ENCODE measurements at places on chromosomes 2 and 18. TPM values are rescaled to one million over a fixed set of nuclear protein-coding genes. Genes with fewer than 3 reads are reported as not detected.

The CYP27A1 gene
- total RNA-seq: 22.4 TPM

The ACKR3 gene
- 50.5 TPM for total RNA-seq

The GALNT14 gene
- 0.33 TPM for total RNA-seq

The IL1RL2 gene
- total RNA-seq: not detected

The GREB1 gene
- total RNA-seq: 8.0 TPM

The ALPI gene
- not detected for total RNA-seq

The DSEL gene
- 10.0 TPM for total RNA-seq

The AQP4 gene
- total RNA-seq: 0.84 TPM

The FSHR gene
- not detected for total RNA-seq

The SCG2 gene
- total RNA-seq: 2.1 TPM

- no peak for DNase-seq
Measured at GRCh38 chr2:112584891-112585250, 462 bp downstream of the CHCHD5 start.

DNA sequence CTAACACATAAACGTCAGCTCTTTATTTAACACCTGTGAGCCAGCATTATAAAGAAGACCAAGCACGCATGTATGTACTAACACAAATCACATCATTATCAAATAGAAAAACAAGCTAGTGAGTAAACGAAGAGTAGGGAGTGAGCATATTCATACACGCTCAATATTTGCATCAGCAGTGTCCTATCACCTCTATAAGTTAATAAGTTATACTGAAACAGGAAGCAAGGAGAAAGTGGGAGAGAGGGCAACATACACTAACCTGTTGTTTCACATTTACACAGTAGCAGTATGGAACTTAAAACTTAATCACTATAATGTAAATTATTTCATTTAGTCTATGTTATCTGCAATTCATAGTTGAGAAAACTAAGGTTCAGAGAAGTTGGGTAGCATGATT is 321.5 kb upstream of the TANK start:
- DNase-seq: no peak

DNA sequence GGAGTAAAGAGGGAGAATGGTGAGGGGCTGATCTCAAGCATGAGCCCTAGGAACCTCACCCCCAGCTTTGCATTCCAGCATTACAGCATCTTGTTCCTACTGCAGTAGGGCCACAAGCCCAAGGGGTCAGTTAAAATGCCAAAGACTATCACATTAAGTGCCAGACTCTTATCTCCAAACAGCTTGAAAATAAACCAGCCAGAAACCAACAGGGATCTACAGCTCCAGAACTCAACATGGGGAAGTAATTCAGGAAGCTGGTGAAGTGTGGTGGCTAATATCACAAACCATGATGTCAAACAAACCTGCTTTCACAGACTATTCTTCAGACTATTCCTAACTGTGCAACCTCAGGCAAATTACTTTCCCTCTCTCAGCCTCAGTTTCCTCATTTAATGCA is 278.3 kb downstream of the TNS1 start:
- DNase-seq: no peak

GRCh38 chr18:574149-574860 is 5.9 kb upstream of the CETN1 start:
- no peak for DNase-seq

GRCh38 chr2:152655880-152656279 is 61.4 kb downstream of the PRPF40A start:
- no peak for DNase-seq

DNA sequence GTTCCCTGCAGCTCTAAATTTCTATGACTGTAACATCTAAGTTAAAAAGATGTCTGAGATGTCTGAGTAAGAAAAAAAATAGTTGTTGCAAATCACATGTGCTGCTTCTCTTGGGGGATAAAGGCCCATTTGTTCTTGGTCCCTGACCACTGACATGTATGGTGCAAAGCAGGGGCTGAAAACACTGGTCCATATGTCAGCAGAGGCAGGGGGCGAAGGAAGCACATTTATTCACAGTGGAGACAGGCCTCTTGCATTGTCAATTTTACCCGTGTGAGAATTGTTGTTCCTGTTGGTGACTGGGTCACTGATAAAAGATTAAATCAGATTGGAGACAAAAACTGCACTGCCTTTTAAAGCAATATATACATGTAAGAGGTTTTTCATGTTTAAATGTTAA is 38.8 kb downstream of the PRKCE start:
- DNase-seq: no peak

- DNase-seq: no peak
Measured at GRCh38 chr2:44689516-44689915, 252.0 kb upstream of the SIX3 start.

DNA sequence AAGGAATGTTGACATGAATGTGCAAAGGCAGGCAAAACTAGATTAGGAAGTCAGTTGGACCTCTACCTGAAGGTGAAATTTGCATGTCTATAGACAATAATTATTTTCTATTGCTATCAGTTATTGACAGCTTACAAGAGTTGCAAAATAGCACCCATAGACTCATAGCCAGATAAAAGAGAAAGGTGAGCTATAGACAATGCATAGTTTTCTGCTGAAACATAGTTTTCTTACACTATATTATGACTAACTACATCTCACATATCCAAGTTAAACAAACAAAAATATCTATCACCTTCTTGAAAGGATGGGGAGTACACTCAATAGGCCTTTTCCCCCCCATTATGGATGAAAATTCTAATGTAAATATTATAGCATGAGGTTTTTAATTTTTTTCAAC is 305.0 kb downstream of the PTH2R start:
- DNase-seq: no peak

GRCh38 chr2:39697454-39697853 is 31.7 kb downstream of the TMEM178A start:
- DNase-seq: no peak

DNA sequence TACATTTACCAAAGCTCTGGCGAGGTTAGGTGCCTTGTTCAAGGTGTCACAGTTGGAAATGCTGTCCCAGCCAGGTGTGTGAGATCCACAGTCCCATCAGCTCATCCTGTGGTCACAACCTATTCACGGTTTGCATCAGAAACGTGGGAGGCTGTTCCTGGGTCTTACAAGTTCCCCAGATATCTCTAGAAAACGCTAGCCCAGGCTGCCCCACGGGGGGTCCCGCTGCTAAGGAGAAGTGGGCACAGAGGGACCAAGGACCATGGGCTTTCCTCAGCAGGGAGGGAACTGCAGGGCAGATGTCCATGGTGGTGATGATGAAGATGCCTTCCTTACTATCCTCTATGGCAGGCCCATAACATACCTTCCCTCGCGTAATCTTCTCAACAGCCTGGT is 649 bp downstream of the FECH start:
- DNase-seq: no peak

DNA sequence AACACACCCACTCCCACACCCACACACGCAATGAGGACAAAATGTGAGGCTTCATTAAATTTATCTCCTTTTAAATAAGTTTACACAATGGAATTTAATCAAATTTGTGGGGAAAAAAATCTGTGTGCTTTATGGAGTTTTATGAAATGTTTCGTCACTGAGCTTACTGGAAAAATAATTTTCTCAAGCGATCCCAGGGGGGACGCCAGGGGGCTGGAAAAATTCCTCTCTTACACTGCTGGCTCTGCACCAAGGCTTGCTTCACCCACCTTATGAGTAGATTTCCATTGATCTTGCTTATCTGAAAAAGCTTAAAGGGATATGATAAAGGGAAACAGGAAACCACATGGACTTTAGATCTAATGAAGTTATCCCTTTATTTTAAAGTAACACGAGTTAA is 95.5 kb downstream of the CABYR start:
- no peak for DNase-seq

- no peak for DNase-seq
Measured at GRCh38 chr2:165162466-165162865, 41.4 kb downstream of the SCN3A start.

DNA sequence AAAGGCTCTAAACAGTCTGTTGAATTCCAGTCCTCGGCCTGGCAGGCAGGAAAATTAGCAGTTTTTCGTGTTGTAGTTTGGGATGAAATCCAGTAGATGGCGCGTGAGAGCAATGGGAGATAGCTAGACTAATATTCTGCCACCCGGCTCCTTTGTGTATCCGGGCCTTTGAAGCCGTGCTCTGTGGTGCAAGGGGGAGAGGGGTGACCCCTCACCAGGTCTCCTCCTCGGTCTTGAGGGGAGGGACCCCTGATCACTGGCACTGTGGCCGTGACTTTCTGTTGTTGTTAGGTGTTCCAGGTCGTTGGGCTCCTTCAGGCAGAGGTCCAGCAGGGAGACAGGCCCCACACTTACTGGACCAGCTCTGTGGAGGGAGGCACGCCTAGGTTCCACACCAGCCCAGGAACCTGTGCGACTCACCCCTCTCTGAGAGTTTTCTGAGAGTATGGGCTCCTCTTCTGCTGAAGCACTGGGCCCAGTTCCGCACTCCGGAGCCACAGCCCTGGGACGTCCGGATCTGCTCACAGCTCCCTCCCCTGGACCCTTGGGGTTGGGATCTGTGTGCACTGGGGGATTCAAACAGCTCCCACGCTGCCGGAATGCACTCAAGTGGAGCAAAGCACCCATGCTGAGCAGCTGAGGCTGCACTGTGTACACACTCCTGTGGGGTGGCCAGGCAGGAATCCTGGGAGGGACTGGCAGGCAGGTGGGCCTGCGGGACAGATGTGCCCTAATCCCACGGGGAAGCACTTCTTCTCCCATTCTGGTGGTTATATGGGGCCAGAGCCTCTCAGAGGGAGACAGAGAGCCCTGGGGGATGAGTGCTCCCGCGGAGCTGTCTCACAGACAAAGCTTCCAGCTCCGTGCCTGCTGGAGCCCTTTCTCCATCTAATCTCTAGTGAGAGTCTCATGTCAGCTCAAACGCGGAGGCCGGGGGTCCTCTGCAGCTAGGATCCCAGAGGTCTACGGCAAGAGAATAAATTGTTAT is 8.8 kb downstream of the GKN2 start:
- DNase-seq: no peak

- DNase-seq: no peak
Measured at GRCh38 chr2:152223977-152224376, 48.4 kb upstream of the STAM2 start.

DNA sequence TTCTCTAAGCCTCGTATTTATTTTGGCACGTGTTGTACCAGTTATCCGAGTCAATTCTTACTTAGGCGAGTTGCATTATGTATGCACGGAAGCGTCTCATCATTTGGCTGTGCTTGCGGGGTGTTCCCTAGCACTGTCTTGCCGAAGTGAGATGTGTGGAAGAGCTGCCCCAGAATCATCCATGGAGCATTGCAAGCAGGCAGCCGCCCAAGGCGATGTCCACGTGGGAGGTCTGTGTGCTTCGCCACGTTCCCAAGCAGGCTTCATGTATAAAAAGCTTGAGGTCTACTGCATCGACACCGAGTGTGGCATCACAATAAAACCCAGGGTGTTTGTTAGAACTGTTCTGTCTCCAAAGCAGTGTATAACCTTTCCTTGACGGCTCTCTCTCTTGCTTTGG is 849.9 kb downstream of the DCDC2C start:
- DNase-seq: no peak

DNA sequence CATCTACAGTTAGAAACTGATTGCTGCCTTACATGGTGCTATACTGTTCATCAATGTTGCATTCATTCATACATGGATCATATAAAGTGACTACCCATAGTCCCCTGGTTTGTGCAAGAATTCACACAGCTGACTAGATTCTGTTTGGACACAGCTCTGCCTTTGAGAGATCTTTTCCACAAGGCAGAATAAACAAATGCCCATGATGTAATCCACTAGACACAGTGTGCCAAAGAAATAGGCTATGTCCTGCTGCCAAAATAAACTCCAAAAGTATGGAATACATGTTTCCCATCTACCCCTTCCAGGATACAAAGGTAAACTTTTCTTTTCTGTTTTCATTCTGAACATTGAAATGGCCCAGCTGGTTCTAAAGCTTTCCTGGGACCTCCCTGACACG is 269.4 kb upstream of the CHAC2 start:
- no peak for DNase-seq

- peak; percentile 77 for DNase-seq
Measured at GRCh38 chr18:76345901-76346300, 149.1 kb downstream of the ZNF516 start.

DNA sequence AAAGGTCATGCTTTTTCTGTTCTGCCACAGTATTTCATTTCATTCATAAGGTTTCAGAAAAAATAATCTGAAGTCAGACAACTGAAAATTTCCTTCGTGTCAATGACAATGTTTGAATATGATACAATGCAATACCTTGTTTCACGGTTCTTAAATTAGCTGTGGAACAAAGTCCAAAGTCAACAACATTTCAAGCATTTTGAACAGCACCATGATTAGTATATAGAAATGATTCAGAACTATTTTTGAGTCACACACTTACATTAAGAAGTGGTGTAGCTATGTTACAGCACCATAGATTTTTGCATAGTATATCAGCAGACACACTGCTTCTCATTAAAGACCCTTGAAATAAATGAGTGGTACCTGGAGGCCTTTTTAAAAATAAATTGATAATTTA is 178.3 kb upstream of the DSEL start:
- no peak for DNase-seq

DNA sequence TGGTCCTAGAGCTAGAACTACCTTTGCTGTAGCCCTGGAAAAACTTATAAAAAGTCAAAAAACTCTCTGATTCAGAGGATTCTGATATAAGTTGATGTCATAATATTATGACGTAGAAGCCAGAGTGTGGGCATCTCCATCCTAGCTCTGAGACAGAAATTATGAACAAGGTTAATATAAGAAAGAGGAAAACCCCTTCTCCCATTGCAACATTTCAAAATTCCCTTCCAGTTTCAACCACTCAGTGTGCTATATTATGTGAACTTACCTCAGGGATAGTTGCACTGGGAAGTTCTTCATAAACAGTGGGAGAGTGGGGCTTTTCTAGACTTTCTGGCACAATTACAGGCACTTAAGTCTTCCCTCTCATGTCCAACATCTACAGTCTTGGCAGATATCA is 171.6 kb downstream of the PIK3C3 start:
- no peak for DNase-seq

- no peak for DNase-seq
Measured at GRCh38 chr2:2698182-2699120, 367.4 kb upstream of the MYT1L start.

- DNase-seq: no peak
Measured at GRCh38 chr2:191686066-191686465, 8.1 kb downstream of the NABP1 start.

- DNase-seq: no peak
Measured at GRCh38 chr2:17672583-17673317, 80.9 kb downstream of the SMC6 start.

- peak; percentile 78 for DNase-seq
Measured at GRCh38 chr2:122001441-122001874, 246.0 kb downstream of the TSN start.

- no peak for DNase-seq
Measured at GRCh38 chr18:66495844-66496243, 108.0 kb downstream of the CDH19 start.

DNA sequence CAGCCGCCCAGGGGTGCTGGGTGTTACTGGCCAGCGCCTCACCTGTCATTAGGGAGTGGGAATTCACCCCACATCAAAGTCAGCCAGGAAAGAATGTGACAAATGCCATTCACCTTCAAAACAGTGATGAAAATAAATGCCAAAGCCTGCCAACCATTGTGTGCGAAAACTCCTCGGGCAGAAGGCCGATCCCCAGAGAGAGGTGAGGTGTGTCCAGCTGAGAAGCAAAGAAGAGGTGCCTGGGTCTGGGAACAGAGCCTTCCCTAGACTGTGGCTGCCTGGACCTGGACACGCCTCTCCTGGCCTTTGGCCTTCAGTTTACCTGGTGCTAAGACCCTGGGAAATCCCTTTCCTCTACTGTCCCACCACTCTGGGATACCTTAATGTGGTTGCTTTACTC is 142.7 kb downstream of the CYP26B1 start:
- peak; percentile 66 for DNase-seq

- DNase-seq: no peak
Measured at GRCh38 chr2:121039679-121040078, 245.3 kb downstream of the TFCP2L1 start.

GRCh38 chr18:497688-498087 is 2.8 kb downstream of the COLEC12 start:
- DNase-seq: no peak
